ENCODE measurements at places on chromosomes 12 and 14. TPM values are rescaled to one million over a fixed set of nuclear protein-coding genes. Genes with fewer than 3 reads are reported as not detected.

GRCh38 chr12:6765048-6765633 is 1.0 kb upstream of the PTMS start:
- peak overlapping the region; percentile 72 for H3K27ac ChIP-seq
- DNase-seq = no peak
- no peaks in the 10 kb centered on the region for H3K27me3 ChIP-seq

- H3K27me3 ChIP-seq = peaks cover 13% of the 10 kb centered on the region
- no peak overlapping the region for H3K27ac ChIP-seq
- no peak overlapping the region for H3K4me3 ChIP-seq
- DNase-seq = no peak
- H3K4me1 ChIP-seq = no peaks in the 10 kb centered on the region
Measured at GRCh38 chr12:121061831-121062230, 22.8 kb upstream of the OASL start.

GRCh38 chr12:110531741-110532333 is 29.7 kb downstream of the RAD9B start:
- no peak overlapping the region for H3K27ac ChIP-seq
- peak; percentile 78 for DNase-seq
- no peaks in the 10 kb centered on the region for H3K27me3 ChIP-seq
- peaks cover 7% of the 10 kb centered on the region for H3K4me1 ChIP-seq

DNA sequence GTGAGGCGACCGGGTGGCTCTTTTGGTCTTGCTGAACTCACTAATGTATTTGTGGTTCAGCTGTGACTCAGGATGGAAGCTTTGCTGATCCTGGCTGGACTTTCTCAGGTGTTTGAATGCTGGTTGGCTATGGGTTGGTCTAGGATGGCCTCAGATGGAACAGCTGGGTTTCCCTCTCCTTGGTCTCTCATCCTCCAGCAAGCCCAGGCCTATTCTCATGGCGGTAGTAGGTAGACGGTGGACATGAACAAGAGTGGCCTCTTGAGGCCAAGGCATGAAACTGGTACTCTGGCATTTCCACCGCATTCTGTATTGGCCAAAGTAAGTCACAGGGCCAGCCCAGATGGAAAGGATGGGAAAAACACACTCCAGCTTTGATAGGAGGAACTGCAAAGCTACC is 11.8 kb upstream of the POLR3B start:
- peak; percentile 51 for DNase-seq
- H3K4me1 ChIP-seq = peaks cover 9% of the 10 kb centered on the region
- H3K36me3 ChIP-seq = no peaks in the 10 kb centered on the region
- no peak overlapping the region for H3K4me3 ChIP-seq
- no peaks in the 10 kb centered on the region for H3K27me3 ChIP-seq
- H3K27ac ChIP-seq = no peak overlapping the region

DNA sequence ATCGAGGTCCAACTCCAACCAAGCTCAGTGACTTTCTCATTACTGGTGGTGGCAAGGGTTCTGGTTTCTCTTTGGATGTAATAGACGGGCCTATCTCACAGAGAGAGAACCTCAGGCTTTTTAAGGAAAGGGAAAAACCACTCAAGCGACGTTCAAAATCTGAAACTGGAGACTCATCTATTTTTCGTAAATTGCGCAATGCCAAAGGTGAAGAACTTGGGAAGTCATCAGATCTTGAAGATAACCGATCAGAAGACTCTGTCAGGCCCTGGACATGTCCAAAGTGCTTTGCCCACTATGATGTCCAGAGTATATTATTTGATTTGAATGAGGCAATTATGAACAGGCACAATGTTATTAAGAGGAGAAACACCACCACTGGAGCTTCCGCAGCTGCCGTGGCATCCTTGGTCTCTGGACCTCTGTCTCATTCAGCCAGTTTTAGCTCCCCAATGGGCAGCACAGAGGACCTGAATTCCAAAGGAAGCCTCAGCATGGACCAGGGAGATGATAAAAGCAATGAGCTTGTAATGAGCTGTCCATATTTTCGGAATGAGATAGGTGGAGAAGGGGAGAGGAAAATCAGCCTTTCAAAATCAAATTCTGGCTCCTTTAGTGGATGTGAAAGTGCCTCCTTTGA is 343.5 kb upstream of the RGS6 start:
- no peak overlapping the region for H3K4me3 ChIP-seq
- peaks cover 2% of the 10 kb centered on the region for H3K36me3 ChIP-seq
- H3K27ac ChIP-seq = peak overlapping the region; percentile 71
- H3K4me1 ChIP-seq = peaks cover 46% of the 10 kb centered on the region

DNA sequence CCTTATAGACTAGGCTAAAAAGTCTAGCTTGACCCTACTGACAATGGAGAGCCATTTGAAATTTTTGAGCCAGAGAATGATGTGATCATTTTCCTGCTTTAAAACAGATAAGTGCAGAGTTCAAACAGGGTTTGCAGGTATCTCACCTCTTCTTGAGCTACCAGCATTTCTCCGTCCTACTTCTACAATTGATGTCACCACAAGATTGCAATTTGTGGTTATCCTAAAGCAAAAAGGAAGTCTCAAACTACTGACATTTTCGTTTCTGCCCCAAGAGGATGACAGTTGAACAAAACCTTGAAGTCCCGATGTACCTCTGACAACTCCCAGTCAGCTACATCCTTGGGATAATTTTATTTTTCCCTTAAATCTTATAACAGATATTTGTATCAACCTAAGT is 86.7 kb downstream of the PTGER2 start:
- H3K4me1 ChIP-seq = no peaks in the 10 kb centered on the region
- H3K36me3 ChIP-seq = no peaks in the 10 kb centered on the region
- H3K4me3 ChIP-seq = no peak overlapping the region
- no peaks in the 10 kb centered on the region for H3K27me3 ChIP-seq

DNA sequence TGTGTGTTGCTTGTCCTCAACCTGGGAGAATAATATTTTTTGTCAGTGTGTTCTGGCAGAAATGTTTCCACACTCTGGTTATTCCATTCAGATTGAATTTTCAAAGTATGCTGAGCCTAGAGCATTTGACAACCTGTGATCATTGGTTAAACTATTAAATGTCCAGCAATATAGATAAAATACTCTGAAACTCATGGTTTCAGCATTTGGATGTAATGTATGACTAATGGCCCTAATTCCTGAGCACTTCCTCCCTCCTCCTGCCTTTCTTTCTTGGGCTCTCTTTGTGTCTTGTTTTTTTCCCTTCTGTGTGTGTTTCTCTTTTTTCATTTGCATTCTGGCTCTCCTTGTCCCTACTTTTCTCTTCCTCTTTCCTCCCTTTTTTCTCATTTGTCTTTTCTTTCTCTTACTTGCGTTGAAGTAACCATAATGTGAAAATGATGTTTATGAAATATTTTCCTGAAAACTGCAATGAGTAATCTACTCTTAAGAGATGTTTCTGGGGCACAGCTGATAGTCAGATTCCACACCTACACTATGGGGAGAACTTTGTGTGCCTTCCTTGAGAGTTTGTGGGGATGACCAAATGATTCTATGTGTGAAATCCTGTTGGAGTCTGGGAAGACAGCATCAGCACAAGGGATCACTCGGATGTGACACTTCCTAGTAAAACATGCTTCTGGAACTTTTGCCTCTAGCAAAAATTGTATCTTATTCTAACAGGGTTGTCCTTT is 74.6 kb downstream of the FRMD6 start:
- peak overlapping the region; percentile 60 for H3K27ac ChIP-seq
- H3K4me3 ChIP-seq = no peak overlapping the region
- H3K27me3 ChIP-seq = no peaks in the 10 kb centered on the region
- peaks cover 20% of the 10 kb centered on the region for H3K4me1 ChIP-seq

DNA sequence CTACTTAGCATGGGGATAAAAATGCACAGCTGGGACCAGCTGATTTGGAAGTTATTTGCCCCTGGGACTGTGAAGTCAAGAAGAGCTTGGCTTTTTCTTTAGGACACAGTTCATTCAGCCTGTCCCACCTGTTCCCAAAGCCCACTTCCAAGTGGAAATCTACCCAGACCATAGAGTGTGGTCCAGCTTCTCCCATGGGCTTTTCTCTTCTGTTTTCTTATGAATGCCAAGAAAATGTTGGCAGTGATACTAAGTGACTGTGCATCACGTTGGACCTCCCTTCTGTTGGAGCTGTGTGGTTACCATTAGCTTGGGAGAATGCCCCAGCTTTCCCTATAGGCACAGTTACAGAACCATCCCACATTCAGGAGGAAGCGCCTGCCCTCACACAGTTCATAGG is 89.4 kb downstream of the NT5DC3 start:
- no peak overlapping the region for H3K27ac ChIP-seq
- no peak overlapping the region for H3K4me3 ChIP-seq
- no peak for DNase-seq
- H3K36me3 ChIP-seq = no peaks in the 10 kb centered on the region
- peaks cover 3% of the 10 kb centered on the region for H3K4me1 ChIP-seq

DNA sequence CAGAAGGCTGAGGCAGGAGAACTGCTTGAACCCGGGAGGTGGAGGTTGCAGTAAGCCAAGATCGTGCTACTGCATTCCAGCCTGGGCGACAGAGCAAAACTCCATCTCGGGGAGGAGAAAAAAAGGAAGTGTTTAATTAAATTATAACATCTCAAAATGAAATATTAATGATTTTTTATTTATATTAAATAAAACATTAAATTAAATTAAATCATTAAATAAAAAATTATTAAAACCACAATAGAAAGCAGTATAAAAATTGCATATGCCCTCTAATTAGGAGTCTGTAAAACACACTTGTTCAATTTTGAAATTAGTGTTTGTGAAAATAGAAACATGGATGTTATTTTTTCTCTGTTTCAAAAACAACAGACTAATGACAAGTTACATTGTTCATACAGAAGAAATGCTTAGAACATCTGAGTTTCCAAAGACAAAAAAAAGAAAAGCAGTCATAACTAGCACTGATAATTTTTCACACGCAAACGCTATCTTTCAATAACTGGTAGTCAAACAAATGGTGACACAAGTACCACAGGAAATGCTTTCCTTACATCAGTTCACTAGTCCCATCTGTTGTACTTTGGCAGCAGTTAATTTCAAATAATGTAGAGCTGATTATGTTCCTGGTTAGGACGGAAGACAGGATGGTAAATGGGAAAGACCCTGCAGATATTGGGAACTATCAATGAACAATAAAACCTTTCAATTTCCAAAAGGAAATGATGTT is 54.9 kb downstream of the HECTD4 start:
- no peaks in the 10 kb centered on the region for H3K36me3 ChIP-seq
- no peaks in the 10 kb centered on the region for H3K27me3 ChIP-seq
- H3K27ac ChIP-seq = no peak overlapping the region
- H3K4me1 ChIP-seq = no peaks in the 10 kb centered on the region
- no peak overlapping the region for H3K4me3 ChIP-seq

GRCh38 chr14:24032727-24033418 is 18.9 kb upstream of the CARMIL3 start:
- no peaks in the 10 kb centered on the region for H3K4me1 ChIP-seq
- peak; percentile 66 for DNase-seq
- H3K27ac ChIP-seq = no peak overlapping the region
- H3K4me3 ChIP-seq = no peak overlapping the region
- no peaks in the 10 kb centered on the region for H3K36me3 ChIP-seq
- no peaks in the 10 kb centered on the region for H3K27me3 ChIP-seq

DNA sequence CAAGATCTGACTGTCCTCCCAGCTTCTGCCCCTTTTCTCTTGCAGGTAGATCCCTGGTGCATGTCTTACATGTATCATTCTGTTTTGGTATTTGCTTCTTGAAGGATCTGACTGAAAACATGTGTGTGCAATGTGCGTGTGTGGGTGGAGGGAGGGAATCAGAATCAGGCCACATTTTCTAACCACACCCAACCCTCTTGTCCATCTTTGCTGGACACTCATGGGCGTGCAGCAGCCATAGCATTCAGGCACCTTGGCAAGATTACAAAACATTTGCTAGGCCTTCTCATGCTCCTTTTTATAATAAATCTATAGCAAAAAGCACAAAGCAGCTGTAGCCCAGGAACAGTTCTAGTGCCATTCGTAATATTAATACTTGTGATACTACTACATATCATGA is 233.6 kb upstream of the E2F7 start:
- no peaks in the 10 kb centered on the region for H3K36me3 ChIP-seq
- peaks cover 16% of the 10 kb centered on the region for H3K4me1 ChIP-seq
- no peaks in the 10 kb centered on the region for H3K27me3 ChIP-seq
- DNase-seq = peak; percentile 30

GRCh38 chr14:69708049-69708448 is 58.9 kb upstream of the SRSF5 start:
- H3K27me3 ChIP-seq = no peaks in the 10 kb centered on the region
- no peak for DNase-seq
- no peak overlapping the region for H3K27ac ChIP-seq
- no peak overlapping the region for H3K4me3 ChIP-seq
- peaks cover 18% of the 10 kb centered on the region for H3K36me3 ChIP-seq

DNA sequence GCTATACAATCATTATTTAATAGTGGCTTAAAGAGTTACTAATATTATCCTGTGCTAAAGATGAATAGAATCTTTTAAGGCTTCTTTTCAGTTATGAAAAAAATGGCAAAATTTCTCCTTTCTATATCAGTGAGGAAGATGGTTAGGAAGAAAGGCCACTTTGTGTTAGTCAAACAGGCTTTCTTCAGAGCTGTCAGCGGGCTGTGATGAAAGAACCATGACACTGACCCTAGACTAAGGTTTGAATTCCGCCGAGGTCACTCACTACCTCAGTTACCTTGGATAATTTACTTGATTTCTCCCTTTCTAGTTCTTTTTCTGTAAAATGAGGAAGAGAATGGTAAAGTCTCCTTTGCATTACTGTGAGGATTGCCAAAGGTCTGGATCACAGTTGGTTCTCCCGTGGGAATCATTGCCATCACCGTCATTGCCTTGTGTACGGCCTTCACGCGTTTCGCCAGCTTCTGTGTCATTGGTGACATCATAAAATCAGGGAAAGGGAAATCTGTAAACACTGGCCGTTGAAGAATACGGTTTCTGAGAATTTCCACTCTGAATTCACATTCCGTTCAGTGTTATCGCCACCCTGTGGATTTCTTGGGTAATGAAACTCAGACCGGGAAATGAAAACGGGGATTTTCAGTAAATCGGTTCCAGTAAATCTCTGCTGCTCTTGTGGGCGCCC is 26.7 kb upstream of the YBX3 start:
- DNase-seq = peak; percentile 90
- H3K27ac ChIP-seq = peak overlapping the region; percentile 16
- peaks cover 3% of the 10 kb centered on the region for H3K4me1 ChIP-seq
- peak overlapping the region; percentile 34 for H3K4me3 ChIP-seq

GRCh38 chr14:35341751-35342488 is 49.7 kb downstream of the PSMA6 start:
- peak; percentile 74 for DNase-seq
- no peak overlapping the region for H3K4me3 ChIP-seq
- H3K4me1 ChIP-seq = peaks cover 14% of the 10 kb centered on the region
- no peak overlapping the region for H3K27ac ChIP-seq

- H3K4me3 ChIP-seq = no peak overlapping the region
- DNase-seq = peak; percentile 69
- no peaks in the 10 kb centered on the region for H3K36me3 ChIP-seq
- H3K27me3 ChIP-seq = no peaks in the 10 kb centered on the region
- peaks cover 3% of the 10 kb centered on the region for H3K4me1 ChIP-seq
Measured at GRCh38 chr14:53016491-53016890, 65.6 kb upstream of the FERMT2 start.

Gene ADCY4
- total RNA-seq = 0.32 TPM

Gene HELB
- 4.5 TPM for total RNA-seq

Gene CCDC175
- total RNA-seq = not detected

Gene CCDC38
- 0.07 TPM for total RNA-seq

Gene KRT77
- total RNA-seq = not detected
